ENCODE measurements at places on chromosomes 7 and 10.

GRCh38 chr7:36368496-36368895 is 21.2 kb upstream of the ANLN start:
- peaks cover 5% of the 10 kb centered on the region for H3K27me3 ChIP-seq
- no peak for DNase-seq
- H3K4me1 ChIP-seq = peaks cover 5% of the 10 kb centered on the region

DNA sequence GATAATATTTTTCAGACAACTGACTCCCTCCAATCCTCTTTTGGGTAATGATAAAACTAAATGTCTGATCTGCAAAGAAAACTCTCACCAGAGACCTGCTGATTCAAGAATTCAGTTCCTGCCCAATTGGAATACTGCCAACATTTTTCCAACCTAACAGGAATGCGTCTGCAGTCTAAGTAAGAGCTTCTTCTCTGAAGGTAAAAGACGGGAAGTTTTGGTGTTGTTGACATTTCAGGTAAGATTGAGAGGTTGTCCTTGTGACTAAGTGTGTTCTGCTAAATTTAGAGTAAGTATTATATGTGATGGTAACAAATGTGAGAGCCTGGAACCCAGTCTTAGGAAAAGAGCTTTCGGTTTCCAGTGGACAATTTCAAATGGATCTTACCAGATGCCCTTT is 17.6 kb downstream of the IFIT5 start:
- no peaks in the 10 kb centered on the region for H3K4me1 ChIP-seq
- H3K4me3 ChIP-seq = no peak overlapping the region
- H3K36me3 ChIP-seq = no peaks in the 10 kb centered on the region
- H3K27me3 ChIP-seq = peaks cover 31% of the 10 kb centered on the region
- no peak for DNase-seq

DNA sequence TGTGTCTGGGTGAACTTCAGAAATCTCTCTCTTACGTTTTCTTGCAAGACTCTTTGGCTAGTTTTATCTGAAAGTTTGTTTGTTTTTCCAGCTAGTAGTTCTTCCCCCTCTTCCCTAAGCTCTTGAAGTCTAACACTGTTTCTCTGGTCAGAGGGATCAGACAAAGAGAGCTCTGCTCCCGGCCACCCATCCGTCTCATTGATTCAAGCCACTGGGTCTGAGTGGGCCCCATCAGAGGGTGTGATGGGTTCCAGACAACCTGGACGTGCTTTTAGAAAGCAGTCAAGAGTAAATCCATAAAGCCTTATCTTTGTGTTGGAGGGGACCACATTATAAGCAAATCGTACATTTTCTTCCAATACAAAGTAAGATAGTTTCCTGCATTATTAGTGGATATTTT is 242.6 kb upstream of the C7orf33 start:
- no peak overlapping the region for H3K27ac ChIP-seq
- DNase-seq = no peak
- peaks cover 49% of the 10 kb centered on the region for H3K4me1 ChIP-seq
- no peak overlapping the region for H3K4me3 ChIP-seq
- peaks cover 23% of the 10 kb centered on the region for H3K36me3 ChIP-seq
- H3K27me3 ChIP-seq = no peaks in the 10 kb centered on the region

DNA sequence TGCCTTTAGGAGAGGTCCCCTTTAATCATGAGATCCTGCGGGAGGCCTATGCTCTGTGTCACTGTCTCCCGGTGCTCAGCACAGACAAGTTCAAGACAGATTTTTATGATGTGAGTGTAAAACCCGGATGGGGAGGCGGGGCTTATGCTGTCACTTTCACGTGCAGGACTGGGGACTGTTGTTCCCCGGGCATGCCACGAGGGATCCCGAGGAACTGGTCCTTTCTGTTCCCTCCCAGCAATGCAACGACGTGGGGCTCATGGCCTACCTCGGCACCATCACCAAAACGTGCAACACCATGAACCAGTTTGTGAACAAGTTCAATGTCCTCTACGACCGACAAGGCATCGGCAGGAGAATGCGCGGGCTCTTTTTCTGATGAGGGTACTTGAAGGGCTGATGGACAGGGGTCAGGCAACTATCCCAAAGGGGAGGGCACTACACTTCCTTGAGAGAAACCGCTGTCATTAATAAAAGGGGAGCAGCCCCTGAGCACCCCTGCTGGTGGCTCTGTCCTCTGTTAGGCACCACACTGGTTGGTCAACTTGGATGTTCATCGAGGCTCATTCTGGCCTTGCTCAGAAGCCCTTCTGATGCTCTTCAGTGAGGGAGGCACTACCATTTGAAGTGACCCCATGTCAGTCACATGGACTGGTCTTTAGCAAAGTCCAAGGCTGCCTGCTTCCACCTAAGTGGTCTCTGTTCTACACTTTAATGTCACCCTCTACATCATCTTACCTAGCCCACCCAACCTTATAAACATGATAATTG is 2.8 kb downstream of the COPS6 start:
- no peak for DNase-seq
- H3K4me1 ChIP-seq = peaks cover 24% of the 10 kb centered on the region
- no peaks in the 10 kb centered on the region for H3K27me3 ChIP-seq
- no peak overlapping the region for H3K4me3 ChIP-seq
- H3K27ac ChIP-seq = no peak overlapping the region

- H3K27me3 ChIP-seq = no peaks in the 10 kb centered on the region
- peaks cover 25% of the 10 kb centered on the region for H3K36me3 ChIP-seq
- DNase-seq = no peak
- no peak overlapping the region for H3K27ac ChIP-seq
These were observed 357.1 kb upstream of the AOAH start for GRCh38 chr7:37081436-37081835.

DNA sequence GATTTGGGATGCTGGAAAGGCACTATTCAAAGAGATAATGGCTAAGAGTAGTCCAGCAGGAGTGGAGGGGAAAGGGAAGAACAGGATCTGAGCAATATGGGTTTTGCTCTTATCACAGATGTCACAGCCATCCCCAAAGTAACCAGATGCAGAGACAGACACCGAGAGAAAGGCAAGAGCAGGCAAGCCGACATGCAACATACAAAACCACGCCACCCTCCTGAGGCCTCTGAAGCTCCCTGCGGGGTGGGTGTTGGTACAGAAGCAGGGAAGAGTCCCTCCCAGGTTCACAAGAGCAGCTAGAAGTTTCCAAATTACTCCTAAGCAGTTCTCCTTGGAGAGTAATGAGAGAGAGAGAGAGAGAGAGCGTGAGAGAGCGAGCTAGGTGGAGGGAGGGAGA is 10.8 kb upstream of the C10orf53 start:
- no peaks in the 10 kb centered on the region for H3K36me3 ChIP-seq
- no peaks in the 10 kb centered on the region for H3K4me1 ChIP-seq
- DNase-seq = no peak

GRCh38 chr10:24793648-24794379 is 70.1 kb upstream of the ARHGAP21 start:
- no peak overlapping the region for H3K27ac ChIP-seq
- peaks cover 5% of the 10 kb centered on the region for H3K27me3 ChIP-seq
- H3K4me3 ChIP-seq = no peak overlapping the region

- no peak for DNase-seq
- H3K4me1 ChIP-seq = peaks cover 13% of the 10 kb centered on the region
- no peaks in the 10 kb centered on the region for H3K27me3 ChIP-seq
- H3K4me3 ChIP-seq = no peak overlapping the region
- peaks cover 5% of the 10 kb centered on the region for H3K36me3 ChIP-seq
These were observed 142.1 kb downstream of the PHTF2 start for GRCh38 chr7:77940647-77941046.

DNA sequence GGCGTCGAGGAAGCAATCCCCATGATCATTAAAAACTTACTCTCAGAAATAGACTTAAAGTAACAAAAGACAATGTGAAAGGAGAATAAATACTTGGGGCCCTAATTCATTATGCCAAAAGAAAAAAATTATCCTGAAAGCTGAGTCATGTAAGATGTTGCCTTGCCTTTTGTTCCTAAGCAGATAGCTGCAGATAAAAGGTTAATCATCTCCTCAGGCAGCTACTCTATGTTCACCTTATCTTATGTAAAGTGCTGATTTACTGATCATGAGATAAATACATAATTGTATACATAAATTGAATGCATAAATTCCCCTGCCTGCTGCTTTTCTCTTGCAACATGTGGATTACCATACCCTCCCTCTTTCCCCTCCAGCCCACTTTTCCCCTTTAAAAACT is 28.1 kb upstream of the CREB3L2 start:
- peaks cover 96% of the 10 kb centered on the region for H3K4me1 ChIP-seq
- H3K4me3 ChIP-seq = peak overlapping the region; percentile 20
- H3K36me3 ChIP-seq = peaks cover 6% of the 10 kb centered on the region
- no peaks in the 10 kb centered on the region for H3K27me3 ChIP-seq

- DNase-seq = no peak
- peaks cover under 1% of the 10 kb centered on the region for H3K27me3 ChIP-seq
- H3K4me3 ChIP-seq = no peak overlapping the region
- H3K27ac ChIP-seq = no peak overlapping the region
- no peaks in the 10 kb centered on the region for H3K36me3 ChIP-seq
These were observed 278.3 kb upstream of the SP8 start for GRCh38 chr7:21064698-21065648.

DNA sequence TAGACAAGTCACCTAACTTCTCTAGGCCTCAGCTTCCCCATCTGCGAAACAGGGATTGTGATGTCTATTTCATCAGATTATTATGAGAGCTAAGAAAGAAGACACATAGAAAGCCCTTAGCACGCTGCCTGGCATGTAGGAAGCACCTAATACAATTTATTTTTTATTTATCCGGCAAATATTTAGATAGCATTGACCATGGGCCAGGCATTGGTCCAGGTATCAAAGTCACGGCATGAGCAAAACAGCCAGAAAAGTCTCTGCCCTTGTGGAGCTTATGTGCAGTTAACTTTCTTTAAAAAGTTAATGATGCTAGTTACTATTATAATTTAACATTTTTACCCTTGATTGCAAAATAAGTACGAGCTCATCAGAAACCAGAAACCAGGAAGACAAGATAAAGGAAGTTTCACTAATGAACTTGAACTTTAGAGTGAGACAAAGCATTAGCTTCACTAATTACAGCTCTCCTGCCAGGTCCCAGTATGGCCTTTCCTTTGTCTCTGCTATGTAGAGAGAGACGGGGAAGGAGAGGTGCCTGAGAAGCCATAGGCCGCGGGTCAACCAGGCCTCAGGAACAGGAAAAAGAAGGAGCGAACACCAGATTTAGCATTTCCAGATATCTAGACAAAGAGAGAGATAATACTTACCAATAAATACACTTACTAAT is 139.5 kb upstream of the ADAM12 start:
- no peak for DNase-seq
- no peak overlapping the region for H3K27ac ChIP-seq
- H3K4me1 ChIP-seq = no peaks in the 10 kb centered on the region
- no peak overlapping the region for H3K4me3 ChIP-seq
- H3K27me3 ChIP-seq = peaks cover 17% of the 10 kb centered on the region

GRCh38 chr10:70197235-70197945 is 27.1 kb upstream of the SAR1A start:
- no peaks in the 10 kb centered on the region for H3K27me3 ChIP-seq
- H3K4me1 ChIP-seq = no peaks in the 10 kb centered on the region
- no peak for DNase-seq
- H3K36me3 ChIP-seq = no peaks in the 10 kb centered on the region
- no peak overlapping the region for H3K4me3 ChIP-seq

DNA sequence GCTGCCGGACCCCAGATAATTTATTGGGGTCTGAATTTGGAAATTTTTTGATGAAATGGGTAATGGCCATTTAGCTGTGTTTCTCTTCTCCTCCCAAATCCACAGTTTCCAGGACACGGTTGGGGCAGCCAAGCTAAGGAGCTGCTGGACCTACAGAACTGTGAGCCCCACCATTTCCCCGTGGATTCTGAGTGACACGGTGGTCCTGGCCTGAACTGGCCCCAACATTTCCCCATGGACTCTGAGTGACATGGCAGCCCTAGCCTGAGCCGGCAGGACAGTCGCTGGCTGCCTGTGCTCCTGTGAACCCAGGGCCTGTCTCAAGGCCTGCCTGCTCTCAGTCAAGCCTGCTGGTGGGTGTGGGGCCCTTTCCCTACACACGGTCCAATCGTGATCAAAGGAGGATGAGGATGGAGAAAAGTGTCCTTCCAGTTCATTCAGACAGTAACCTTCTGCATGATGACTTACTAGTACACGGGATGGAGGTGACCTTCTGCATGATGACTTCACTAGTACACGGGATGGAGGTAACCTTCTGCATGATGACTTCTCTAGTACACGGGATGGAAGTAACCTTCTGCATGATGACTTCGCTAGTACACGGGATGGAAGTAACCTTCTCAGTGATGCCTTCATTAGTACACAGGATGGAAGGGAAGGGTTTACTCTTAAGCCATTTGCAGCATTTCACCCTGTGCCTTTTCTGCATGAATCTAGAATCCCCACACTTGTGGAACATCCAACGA is 359.9 kb downstream of the GLRX3 start:
- H3K27me3 ChIP-seq = no peaks in the 10 kb centered on the region
- no peaks in the 10 kb centered on the region for H3K4me1 ChIP-seq
- no peak overlapping the region for H3K4me3 ChIP-seq
- DNase-seq = no peak
- H3K27ac ChIP-seq = no peak overlapping the region

DNA sequence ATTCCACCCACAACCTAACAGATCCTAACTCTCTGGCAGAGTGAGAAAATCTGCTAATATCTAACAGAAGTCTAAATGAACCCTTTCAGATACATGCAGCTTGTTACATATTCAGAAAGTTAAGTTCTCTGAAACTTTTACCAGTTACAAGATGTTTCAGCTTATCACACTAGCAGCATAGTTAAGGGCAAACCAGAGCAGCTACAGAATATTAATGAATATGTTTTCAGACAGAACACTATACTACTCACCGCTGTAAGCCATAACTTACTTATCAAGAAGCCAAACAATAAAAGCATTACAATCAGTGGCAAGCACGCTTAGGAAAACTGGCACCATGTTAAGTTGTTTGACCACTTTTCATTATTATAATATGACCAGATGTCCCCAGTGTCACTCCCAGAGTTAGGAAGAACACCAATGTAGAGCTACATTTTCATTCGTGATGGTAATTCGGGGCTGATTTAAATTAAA is 2.7 kb downstream of the ITGB1 start:
- no peaks in the 10 kb centered on the region for H3K36me3 ChIP-seq
- H3K4me3 ChIP-seq = no peak overlapping the region
- no peak for DNase-seq
- peaks cover 33% of the 10 kb centered on the region for H3K4me1 ChIP-seq

GRCh38 chr7:134851141-134851540 is 71.7 kb downstream of the CALD1 start:
- H3K4me1 ChIP-seq = peaks cover 5% of the 10 kb centered on the region
- no peak overlapping the region for H3K4me3 ChIP-seq
- no peaks in the 10 kb centered on the region for H3K27me3 ChIP-seq
- H3K36me3 ChIP-seq = no peaks in the 10 kb centered on the region
- no peak for DNase-seq
- H3K27ac ChIP-seq = no peak overlapping the region

DNA sequence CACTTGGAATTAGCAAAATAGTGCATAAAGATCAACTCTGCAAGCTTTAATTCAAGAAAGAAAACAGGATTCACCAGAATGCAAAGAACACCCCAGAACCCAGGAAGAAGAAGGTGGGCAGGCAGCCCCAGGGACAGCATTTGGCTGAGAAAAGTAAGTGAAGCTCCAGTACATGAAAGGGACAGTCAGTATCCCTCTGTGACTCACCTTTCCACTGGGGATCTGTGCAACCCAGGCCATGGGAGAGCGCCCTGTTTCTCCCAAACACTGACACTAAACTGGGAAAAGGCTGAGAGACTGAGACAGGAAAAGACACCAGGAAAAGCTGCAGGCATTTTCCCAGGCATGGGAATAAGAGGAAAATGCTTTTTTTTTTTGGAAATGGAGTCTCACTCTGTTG is 28.2 kb downstream of the SNX13 start:
- peak overlapping the region; percentile 83 for H3K27ac ChIP-seq
- no peaks in the 10 kb centered on the region for H3K36me3 ChIP-seq
- DNase-seq = no peak
- no peaks in the 10 kb centered on the region for H3K27me3 ChIP-seq
- H3K4me3 ChIP-seq = no peak overlapping the region
